Activated CD4-positive, CD25-positive, alpha-beta regulatory T cell treated with anti-CD3 and anti-CD28 coated beads, Interleukin-2, amount 50 U/mL, for 24 hours (primary cell): ENCODE measurements at places on chromosomes 2 and 18.

DNA sequence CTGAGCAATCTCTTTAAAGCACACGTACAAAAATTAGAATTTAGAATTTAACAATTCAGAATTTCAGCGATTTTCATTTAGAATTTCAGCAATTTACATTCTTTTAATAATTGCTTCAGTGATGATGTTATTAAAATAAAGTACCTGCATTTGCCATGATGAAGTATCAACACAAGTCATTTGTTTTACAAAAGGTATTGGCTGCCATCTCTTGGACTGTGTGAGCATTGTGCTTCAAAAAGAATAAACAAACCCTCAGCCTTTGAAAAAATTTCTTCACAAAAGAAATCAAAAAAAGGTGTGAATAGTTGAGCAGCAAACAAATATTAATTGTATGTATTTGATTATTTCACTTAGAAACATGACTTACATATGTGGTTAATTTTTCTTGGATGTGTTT, 27.1 kb upstream of the ZC3H15 start:
- no peak for ATAC-seq

- no peak for ATAC-seq
Measured at GRCh38 chr2:26982102-26982742, 11.8 kb downstream of the MAPRE3 start.

DNA sequence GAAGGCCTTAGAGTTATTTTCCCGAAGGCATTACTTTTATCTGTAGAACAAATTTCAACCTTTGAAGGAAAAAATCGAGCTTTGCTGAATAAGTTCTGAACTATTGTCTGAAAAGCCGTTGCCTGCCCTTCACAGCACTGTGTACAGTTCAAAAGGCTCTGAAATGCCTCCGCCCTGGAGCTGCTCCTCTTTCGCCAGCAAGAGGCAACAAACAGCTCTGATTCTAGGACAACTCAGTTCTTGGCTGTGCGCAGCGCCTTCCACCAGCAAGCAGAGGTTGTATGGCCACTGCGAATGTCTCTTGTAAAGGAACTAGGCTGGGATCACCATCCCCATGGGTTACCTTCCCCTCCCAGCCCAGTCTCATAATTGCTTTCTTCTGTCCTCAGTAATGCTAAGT, 308.5 kb downstream of the GBX2 start:
- no peak for ATAC-seq

DNA sequence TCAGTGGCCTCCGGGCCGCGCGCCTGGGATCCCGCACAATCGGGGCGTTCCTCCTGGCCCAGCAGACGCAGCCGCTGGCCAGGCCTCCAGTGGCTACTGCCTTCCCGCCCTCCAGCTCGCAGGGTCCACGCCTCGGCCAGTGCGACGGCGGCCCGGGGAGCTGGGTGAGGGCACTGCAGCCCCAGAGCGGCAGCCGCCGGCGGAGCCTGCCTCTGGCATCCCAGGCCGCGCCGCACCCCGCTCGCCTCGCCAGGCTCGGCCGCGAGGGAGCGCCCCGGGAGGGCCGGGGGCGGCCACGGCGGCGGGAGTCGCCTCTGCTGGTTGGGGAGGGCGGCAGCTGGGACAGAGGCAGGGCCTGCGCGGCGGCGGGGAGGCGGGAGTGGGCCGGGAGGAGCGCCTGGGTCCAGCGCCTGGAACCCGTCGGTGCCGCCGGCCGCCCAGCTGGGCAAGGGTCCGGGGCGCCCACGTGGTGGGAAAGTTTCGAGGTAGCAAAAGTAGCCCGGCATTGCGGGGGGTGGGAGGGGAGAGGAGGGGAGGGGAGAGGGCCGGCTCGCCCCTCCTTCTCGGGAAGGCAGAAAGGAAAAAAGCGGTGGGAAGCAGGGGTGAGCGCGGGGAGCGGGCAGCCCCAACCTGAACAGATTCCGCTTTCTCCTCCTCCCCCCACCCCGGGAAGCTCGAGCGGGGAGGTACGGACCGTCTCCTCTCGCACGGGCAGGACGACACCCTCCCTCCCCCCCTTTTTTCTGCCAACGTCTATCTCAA, 1.5 kb upstream of the INHBB start:
- no peak for ATAC-seq

DNA sequence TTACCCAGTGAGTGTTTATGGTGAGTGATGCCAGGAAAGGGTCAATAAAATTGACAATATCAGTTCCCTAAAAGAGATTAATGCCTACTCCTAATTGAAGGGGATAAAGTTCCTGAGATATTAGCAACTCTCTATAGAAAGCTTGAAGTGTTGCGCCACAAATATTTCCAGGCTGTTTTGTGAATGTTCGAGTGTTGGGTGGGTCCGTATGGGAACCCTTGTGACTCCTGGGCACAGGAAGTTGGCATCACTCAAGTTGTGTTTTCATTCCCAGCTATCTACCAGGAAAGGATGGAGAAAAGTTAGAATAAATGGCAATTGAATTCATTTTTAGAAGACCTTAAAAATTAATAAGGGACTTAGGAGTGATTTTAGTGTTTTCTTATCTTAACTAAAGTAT, 472.7 kb downstream of the THSD7B start:
- no peak for ATAC-seq

DNA sequence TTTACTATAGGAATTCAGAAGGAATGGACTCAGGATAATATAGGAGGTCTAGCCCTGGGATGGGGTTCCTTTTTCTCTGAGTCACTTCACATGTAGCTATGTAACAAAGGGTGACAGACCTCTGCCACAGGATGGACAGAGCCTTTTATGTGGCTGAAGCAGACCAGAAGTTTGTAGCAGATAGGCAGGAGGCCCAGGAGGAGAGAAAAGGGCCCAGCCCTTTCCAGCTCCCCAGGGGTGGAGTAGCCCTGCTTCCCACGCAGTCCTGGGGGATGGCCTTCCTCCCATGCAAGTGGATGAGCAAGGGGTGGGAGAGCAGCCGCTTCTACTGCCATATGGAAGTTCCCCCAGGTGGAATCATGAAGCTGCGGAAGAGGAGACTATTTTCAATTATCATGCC, 40.3 kb downstream of the ARMC9 start:
- no peak for ATAC-seq

DNA sequence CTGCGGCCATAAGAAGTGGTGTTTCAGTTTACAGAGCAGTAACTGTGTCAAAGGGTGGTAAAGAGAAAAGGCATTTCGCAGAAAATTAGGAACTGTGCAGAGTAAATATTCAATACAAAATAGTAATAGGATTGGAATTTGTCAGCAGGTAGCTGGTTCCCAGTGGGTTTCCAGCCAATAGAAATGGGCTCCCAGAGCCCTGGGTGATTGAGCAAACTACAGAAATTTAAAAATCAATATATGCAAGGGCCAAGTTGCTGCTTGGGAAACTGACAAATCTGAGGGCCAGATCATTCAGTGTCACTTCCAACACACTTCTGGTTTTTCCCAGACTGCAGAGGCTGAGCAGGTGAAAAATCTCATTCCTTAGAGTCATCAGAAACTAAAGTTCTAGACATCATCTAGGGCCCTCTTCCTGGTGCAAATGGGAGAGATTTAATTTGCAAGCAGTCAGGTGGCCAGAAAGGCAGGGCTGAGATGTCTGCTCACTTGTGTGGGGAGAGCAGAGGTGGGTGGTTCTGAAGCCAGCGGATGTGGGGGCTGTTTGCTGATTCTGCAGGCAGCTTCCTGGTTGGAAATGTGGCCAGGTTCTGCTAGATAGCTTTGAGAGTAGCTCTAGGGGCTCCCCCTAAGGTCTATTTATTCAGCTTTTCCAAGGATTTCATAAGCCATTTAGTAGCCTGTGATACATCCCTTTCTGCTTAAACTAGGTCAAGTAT, 182.4 kb downstream of the NCK2 start:
- ATAC-seq: peak; percentile 49

DNA sequence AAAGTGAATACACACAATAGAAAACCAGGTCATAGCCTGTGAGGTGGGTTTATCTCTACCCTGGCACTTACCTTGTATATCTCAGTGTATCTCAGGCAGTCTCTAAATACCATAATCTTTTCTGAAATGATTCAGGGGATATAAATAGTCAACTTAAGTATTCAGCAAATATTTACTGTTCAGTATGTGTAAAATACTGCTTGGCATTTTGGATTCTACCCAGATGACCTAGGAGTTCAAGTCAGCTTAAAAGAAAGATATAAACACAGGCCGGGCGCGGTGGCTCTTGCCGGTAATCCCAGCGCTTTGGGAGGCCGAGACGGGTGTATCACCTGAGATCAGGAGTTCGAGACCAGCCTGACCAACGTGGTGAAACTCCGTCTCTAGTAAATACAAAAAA, 23.8 kb downstream of the GRHL1 start:
- ATAC-seq: no peak

GRCh38 chr2:12008425-12009061, 262.1 kb downstream of the LPIN1 start:
- no peak for ATAC-seq

- ATAC-seq: no peak
Measured at GRCh38 chr2:180364719-180365118, 357.6 kb upstream of the CWC22 start.

- no peak for ATAC-seq
Measured at GRCh38 chr2:143321994-143322393, 192.8 kb downstream of the ARHGAP15 start.

DNA sequence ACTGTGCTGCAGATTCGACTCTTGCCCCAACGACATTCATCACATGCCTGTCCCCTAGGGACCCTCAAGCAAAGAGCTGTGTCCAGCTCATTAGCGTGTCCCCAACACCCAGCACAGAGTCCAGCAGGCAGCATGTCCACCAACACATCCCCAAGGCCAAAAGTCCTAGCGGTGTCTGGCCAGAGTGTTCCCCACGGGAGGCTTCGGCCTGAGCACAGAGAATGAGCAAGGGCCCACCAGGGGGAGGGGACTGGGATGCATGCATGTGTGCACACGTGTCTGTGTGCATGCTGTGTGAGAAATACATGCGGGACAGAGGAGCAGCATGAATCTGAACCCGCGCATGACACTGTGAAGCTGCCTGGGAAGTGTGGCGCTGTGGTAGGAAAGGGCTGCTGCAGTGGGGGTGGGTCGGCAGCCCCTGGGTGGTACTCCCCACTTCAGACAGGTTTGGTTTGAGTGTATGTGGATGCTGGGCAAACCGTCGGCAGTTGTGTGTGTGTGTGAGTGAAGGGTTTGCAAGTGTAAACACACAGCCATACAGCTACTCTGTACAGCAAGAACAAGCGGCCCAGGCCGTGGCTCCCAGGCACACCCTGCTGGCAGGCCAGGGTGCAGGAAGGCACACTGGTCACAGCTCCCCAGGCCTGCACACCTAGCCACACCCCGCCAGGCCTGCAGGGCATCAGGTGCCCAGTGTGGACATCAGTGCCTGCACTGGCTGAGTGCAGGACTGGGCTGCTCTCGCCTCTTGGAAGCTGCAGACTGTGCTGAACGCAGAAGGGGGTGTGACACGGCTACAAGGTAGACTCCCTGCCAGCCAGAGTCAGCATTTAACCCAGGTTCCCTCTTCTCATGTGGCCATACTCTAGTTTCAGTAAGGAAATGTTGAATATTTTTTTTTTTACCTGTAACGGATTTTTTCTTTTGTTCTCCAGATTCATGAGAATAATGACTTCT, 19.5 kb upstream of the HES6 start:
- ATAC-seq: no peak

- ATAC-seq: no peak
Measured at GRCh38 chr2:197784956-197785941, at the start of gene BOLL. BOLL (minus strand) TSS chr2:197785319; CDS start chr2:197781850, 3,469 bp downstream.

DNA sequence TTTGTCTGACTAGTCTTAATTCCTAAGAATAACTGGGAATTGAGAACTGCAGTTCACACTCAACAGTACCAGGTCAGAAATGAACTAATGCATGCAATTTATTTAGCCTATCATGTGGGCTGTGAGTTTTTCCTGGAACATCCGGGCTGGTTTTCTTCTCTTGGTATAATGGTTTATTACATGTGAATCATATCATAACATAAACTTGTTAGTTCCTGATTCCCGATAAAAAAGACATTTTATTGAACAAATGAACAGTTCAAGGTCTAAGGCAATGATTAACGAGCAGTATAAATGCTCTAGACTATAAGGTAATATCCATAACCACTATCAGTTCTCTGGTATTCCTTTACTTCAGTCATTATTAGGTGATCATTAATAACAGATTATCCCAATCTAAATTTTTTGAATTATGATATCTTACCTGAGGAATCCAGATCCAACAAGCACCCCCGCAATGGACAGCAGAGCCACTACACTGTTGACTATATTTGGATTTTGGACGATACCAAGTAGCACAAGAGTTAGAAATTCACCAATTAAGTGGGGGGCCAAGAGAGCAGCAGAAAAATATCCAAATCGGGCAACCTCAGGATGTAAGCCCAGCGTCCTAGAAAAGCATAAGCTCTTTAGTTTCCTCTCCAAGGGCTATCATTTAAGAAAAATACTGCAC, 19.0 kb downstream of the ABCG5 start:
- ATAC-seq: no peak

- ATAC-seq: no peak
Measured at GRCh38 chr2:26550276-26551015, 72.5 kb upstream of the OTOF start.

GRCh38 chr2:217937446-217937845, 65.3 kb downstream of the TNS1 start:
- ATAC-seq: no peak

GRCh38 chr2:75595541-75596395, 35.0 kb upstream of the EVA1A start:
- ATAC-seq: no peak

DNA sequence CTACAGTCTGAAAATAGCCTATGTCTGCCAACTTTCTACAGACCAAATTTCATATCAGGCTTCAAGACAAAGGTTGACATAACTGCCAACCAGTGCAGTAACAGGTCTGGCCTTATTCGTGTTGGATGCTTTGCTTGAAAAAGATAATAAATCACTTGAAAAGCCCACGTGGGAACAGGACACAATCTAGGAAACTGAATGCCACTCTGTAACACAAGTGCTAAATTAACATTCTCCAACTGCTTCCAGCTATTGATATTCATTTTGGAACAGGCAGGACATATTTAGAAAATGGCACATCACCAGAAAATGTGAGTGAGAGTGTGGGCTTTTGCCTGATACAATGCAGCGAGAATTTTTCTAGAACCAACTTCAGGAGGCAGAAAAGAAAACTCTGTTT, 165.9 kb upstream of the CCDC150 start:
- ATAC-seq: no peak

DNA sequence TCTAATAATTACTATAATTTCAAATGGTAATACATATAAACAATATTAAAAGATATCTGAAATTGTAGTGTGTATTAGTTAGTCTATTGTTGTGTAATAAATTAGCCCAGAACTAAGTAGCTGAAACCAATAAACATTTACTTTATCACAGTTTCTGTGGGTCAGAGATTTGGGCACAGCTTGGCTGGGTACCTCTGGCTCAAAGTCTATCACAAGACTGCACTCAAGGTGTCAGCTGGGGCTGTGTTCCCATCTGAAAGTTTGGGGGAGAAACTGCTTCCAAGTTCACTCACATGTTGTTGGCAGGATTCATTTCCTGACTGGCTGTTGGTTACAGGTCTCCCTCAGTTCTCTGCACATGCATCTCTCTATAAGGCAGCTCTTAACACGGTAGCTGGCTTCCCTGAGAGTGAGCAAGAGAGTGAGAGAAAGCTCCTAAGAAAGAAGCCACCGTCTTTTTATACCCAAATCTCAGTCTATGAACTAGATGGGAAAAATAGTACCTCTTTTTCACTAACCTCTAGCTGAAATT, 25.6 kb upstream of the WIPF1 start:
- ATAC-seq: no peak

GRCh38 chr2:233424154-233424951, 70.1 kb downstream of the DGKD start:
- ATAC-seq: no peak

GRCh38 chr2:241851325-241852115, 7.2 kb downstream of the PDCD1 start:
- no peak for ATAC-seq

GRCh38 chr2:36459725-36460137, 104.2 kb downstream of the CRIM1 start:
- ATAC-seq: no peak

GRCh38 chr2:188527141-188527540, 235.5 kb downstream of the GULP1 start:
- ATAC-seq: no peak
